ENCODE measurements at places on chromosomes 2 and 18.

DNA sequence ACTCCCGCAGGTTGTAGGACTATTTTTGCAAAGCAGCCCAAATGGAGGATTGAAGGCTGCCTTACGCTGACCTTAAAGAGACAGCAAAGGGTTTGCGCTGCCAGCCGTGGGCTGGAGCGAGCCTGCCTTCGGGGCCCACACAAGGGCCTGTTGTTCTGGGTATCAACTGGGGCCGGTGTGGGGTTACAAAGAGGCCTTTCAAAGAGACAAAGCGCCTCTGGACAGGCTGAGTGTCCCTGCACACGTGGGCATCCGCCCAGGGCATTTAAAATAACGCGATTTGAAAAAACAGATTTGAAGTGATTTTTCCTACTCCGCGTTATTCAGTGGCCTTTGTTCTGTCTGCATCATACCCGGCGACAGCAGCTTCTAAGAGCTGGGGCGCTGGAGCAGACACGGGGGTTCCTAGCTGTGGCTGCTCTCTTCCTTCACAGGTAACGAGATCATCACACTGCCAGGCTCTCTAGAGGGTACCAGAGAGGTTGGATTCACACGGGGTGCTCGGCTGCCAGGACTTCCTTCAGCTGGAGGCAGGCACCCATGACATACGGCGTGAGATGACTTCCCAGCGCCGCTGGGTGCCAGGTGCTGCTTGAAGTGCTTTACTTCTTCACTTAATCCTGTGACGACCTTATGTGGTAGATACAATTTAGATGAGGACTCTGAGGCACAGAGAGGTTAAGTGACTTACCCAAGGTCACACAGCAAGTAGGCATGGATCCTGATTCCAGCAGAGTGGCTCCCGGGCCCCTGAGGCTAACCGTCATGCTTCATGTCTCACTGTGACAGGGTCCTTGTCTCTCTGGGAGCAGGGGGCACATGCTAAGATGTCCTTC lies 32.2 kb downstream of the MAL start:
- DNase-seq, result no peak

GRCh38 chr2:202018950-202019349 lies 14.7 kb upstream of the FZD7 start:
- DNase-seq, result no peak

DNA sequence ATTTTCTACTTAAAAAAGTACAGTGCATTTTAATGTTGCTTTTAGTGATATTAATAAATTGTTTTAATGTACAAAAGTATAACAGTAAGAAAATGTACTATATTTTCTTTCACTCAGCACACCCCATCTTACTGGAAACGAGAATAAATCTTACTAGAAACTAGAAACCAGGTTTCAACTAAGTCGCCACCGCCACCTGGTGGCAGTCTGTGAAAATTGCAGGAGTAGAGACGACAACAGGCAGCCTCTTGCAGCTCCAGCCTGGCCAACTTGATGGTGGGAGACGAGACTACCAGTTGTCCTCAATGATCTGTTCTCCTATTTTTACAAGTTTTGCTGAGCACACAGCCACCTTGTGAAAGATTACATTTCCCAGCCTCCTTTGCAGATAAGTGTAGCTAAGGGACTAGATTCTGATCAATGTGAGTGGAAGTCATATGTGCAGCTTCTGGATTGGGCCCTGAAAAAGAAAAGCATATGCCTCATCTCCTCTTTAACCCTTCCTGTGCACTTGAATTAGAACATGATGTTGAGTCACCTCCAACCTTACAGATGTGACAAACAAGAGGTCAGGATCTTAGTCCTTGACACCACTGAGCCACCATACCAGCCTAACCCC lies 8.7 kb downstream of the OTOF start:
- DNase-seq, result no peak

DNA sequence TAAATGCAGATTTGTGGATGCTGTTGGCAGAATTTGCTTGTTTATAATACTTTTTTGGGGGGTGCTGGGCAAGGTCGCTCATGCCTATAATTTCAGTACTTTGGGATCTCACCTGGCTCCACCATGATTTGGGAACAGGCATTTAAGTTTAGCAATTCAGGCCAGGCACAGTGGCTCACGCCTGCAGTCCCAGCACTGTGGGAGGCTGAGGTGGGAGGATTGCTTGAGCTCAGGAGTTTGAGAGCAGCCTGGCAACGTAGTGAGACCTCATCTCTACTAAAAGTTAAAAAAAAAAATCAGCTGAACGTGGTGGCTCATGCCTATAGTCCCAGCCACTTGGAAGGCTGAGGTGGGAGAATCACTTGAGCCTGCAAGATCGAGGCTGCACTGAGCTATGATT lies 20.7 kb downstream of the TANC1 start:
- DNase-seq, result no peak

- no peak for DNase-seq
These were observed 50.5 kb downstream of the MRPL33 start for GRCh38 chr2:27822049-27822448.

- no peak for DNase-seq
These were observed 180.1 kb downstream of the EN1 start for GRCh38 chr2:118667348-118667747.

GRCh38 chr2:239181074-239181902 lies 219.5 kb downstream of the HDAC4 start:
- peak; percentile 64 for DNase-seq

DNA sequence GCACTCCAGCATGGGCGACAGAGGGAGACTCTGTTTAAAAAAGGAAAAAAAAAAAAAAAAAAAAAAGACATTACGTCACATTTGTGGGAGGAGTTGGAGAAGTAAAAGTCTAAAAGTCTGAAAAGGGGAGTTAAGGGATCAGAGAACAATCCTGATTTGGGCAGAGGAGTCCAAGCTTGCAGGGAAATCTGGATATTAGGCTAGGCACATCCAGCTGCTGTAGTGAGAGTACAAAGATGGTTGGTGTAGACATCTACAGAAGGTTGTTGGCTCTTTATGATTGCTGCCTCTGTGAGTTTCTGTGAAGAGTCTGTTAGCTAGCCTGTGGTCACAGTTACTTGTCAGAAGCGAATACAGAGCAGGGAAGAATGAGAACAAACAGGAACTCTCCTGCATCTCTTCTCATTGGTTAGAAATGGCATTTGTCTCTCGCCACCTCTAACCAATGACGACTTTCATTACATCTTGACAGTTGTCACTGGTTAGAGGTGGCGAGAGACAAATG lies 3.3 kb upstream of the OSBPL6 start:
- DNase-seq, result no peak

DNA sequence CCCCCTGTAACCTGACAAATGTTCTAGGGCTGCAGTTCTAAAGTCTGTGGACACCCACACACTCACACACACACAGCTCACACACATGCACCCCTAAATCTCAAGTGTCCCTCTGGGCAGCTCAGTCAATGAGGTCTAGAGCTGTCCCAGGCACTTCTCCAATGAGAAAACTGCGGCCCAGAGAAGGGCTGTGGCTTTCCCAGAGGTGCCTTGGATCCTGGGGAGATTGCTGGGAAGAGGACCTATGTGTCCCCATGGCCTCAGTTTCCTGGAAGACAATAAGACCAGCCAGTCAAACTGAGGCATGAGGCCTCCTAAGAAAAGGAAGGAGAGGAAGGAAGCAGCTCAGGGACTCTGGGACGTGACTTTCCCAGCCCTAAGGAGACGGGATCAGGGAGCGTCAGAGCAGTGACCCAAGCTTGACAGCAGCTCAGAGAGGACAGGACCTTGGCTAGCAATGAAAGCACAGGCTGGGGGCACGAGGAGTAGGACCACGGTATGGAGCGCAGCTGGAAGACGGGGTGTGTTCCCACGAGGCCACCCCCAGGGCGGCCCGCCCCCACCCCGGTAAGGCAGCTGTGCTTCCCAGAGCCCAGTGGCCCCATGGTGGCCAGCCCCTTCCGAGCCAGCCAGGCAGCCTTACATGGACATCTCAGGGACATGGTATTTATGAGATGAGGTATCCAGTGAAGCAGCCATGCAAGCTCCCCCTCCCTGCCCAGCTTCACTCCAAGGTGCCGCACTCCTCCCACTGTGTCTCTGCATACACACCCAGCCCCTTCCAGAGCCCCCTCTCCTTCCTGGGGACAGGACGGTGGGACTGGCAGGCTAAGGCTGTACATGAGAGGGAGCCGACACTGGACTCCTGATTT lies 46.0 kb downstream of the TNS1 start:
- DNase-seq, result no peak

GRCh38 chr2:71935262-71935848 lies 212.3 kb downstream of the CYP26B1 start:
- no peak for DNase-seq

- DNase-seq, result no peak
These were observed 693 bp upstream of the LRP2 start for GRCh38 chr2:169362894-169363559.

GRCh38 chr2:42572297-42573081 lies 4.1 kb downstream of the MTA3 start:
- DNase-seq, result no peak

DNA sequence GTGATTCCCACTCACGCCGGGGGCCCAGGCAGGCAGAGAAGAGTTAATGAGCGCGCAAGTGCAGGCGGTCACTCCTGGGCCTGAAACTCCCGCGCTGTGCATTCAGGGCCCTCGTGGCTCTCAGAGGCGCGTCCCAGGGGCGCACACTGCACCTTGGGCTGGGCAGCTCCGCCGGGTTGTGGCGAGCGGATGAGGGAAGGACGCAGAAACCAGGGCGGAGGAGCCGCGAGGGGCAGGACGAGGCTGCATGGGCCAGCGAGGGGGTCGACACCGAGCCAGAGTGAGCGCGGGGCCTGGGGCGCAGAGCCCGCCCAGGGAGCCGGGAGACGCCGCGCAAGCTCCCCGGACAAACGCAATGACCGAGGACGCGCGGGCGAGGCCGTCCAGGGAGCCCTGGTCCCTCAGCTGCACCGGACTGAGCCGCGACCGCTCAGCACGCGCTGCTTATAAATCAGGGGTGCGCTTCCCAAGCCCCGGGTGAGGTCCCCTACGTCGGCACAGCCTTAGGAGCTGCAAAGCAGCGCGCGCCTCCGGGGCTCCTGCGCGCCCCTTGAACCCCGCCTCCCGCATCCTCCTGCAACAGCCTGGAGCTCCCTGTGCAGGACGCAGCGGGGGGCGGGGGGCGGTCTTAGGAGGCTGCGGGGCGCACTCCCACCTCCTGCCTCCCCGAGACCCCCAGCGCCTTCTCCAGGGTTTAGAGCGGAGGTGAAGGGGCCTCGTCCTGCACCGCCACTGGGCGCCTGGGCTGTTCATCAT lies 180.2 kb upstream of the ALKAL2 start:
- no peak for DNase-seq

GRCh38 chr2:10178751-10179150 lies 56.2 kb downstream of the RRM2 start:
- DNase-seq, result no peak

DNA sequence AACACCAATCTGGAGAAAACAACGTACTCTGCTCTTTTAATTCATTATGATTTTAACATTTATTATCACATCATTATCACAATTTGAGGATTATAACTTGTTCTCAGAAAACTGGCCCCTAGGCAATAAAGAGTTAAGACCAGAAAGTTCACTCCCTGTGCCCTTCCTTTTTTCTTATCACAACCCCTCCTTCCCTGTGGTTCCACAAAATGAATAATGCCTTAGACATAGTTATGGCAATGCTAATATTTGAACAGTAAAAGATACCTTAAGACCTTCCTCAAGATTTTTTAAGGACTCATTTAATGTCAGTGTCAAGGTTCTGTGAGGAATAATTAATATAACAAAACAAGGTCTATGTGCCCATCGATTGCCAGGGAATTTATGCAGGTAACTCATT lies 596.2 kb downstream of the ARHGAP15 start:
- DNase-seq, result no peak

DNA sequence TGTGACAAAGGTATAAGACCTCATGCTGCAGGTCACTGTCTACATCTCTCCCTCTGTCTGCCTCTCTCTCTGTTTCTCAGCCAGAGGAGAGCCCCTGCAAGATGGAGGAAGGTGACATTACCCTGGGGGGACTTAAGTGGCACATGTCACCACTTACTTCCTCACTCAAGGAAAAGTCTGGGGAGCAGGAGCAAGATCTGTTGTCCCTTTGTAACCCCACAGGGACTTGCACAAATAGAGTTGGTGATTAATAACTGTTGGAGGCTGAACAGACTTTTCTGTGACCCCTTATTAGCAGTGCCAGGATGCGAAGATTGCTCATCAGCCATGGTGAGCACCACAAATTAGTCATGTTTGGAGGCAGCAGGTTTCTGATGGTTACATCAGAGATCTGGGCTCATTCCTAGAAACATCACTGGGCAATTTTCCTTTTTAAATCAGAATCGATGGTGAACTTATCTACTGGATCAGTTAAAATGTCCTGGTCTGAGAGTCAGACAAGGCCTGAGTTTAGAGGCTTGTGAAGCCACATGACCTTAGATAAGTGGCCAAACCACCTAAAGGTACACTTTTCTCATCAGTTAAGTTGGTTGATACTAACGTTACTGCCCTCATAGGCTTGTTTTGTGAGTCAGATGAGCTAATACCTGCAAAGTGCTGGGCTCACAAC lies 81.2 kb upstream of the LTBP1 start:
- DNase-seq, result no peak

- DNase-seq, result no peak
These were observed 62.3 kb upstream of the CCDC195 start for GRCh38 chr2:224778474-224778877.

DNA sequence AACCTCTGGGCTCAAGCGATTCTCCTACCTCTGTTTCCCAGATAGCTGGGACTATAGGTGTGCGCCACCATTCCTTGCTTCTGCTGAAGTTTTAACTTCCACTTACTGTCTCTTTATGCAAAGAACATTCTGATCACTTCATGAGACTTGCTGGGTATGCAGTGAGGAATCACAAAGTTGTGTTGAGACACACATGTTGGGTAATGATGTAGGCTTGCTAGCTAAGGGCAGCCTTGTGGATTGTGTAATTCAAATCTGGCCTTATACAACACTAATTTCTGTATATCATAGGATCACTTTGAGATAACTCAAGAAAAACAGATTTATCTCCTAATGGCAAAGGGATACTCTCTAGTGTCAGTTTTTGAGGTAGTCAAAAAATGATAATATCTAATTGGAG lies 24.2 kb downstream of the XRCC5 start:
- DNase-seq, result no peak

- no peak for DNase-seq
These were observed 67.2 kb downstream of the FAM124B start for GRCh38 chr2:224334726-224335125.

- DNase-seq, result no peak
These were observed 142.9 kb upstream of the ZNF521 start for GRCh38 chr18:25494888-25495287.
